ENCODE measurements at places on chromosomes 11 and 22. TPM values are rescaled to one million over a fixed set of nuclear protein-coding genes. Genes with fewer than 3 reads are reported as not detected.

PATE2 gene
- not detected for total RNA-seq

APBB1 gene
- 20.7 TPM for total RNA-seq

DNA sequence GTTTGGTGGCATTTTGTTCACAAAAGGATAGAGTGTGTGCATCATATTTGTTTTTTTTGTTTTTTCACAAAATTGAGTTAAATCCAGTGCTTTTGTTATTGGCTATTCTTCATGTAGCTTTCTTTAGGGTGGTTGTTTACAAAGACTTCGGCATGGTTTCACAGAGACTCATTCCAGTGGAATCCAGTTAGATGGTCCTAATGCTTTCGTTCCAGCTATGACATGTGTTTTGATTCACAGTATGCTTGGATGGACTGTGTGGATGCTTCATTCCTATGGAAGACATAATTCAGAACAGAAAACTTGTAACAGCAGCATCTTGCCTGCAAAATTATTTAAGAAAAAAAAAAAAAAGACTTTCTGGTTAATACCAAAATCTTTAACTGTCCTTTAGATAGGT, 97.9 kb downstream of the PDHX start:
- DNase-seq = no peak

TPBGL gene
- total RNA-seq = 0.13 TPM

TRIM29 gene
- total RNA-seq = 1,522 TPM
